ENCODE measurements at places on chromosomes 2 and 18.
A peak's percentile ranks its signal among the peaks of the same experiment; 100 is the strongest.

DNA sequence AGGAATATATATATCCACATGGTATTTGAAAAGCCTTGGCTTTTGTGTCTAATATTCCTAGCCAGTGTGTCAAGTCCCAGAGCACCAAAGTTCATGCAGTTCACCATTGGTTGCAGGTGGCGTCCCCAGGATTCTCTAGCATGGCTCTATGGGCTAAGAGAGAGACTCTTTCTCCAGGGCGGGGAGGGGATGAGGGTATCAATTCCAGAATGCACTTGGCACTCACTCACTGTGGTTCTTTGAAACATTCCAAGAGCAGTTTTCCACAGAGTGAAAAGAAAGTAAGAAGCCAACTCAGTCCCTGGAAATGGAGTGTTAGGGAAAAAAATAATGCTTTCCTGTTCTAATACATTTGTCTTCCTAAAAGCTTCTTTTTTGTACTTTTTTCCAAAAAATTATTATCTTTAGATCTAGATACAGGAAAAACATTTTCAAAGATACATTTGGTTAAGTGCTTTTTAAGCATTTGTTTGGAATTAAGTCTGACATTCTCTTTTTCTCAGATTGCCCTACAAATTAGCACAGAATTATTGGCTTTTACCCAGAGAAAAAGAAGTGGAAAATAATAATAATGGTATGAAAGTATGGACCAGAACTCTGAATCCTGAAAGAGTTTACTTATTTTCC lies 239.9 kb downstream of the PAX3 start:
- no peak for DNase-seq

- DNase-seq, result no peak
Measured at GRCh38 chr2:182740701-182741100, 24.6 kb downstream of the DNAJC10 start.

GRCh38 chr18:7590826-7591560 lies 23.9 kb downstream of the PTPRM start:
- DNase-seq, result no peak

DNA sequence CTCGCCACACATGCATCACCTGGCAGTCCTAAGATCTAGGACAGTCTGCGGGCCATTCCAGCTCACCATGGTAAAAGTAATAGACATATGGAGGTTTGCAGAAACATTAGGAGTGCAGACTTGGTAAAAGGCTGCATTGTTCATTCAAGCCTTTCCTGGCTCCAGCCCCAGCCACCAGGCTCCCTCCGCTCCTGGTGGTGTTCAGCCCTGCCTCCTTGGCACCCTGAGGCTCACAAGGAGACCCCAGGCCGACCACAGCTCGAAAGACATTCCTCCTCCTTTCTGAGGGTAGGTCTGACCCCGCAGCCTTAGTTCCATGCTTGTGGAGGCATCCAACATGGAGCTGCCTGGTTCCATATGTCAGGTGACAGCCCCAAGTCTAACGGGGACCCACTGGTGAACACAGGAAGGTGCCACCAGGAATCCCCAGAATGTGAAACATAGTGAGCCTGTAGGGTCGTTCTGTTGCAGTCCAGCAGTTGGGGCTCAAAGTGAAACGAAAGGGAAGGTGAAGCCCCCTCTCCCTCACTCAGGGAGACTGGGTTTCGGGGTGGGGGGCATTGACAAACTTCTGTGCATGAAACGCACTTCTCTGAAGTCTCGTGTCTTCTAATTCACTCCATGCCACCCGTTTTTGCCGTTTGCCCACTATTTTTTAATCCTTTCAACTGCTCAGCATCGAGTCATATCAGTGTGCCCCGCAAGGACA lies 5.0 kb upstream of the SP100 start:
- DNase-seq, result no peak

DNA sequence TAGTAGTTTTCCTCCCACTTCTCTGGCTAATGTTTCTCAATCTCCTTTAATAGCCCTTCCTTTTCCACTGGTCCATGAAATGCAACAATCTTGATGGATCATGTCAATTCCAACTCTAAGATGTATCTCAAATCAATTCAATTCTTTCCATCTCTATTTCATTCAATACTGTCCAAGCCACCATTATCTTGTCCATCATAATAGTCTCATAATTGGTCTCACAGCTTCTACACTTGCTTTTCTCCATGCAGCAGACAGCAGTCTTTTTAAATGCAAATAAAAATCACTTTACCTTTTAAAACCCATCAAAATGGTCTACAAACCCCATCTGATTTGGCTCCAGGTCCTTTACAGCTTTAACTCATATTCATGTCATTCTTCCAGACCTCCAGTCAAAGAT lies 226.6 kb downstream of the EPHA4 start:
- DNase-seq, result no peak

DNA sequence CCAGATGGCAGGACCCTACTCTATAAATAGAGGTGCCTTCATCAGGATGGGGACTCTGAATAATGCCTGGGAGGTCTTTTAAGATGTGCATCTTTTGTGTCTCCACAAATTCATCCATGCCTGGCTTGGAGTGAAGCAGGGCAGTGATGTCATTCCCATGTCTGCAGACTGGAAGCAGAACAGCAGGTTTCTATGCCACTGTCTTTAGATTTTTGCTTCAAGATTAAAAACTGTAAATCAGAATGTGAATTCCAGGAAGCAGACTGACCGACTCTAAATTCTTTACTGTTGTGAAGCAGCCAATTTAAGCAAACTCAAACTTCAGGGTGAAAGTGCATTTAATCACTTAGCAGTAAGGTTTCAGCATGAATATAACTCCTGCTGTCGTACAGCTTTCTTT lies 159.3 kb downstream of the SCG2 start:
- no peak for DNase-seq

GRCh38 chr2:233105156-233105895 lies 45.2 kb downstream of the INPP5D start:
- DNase-seq, result no peak

- no peak for DNase-seq
Measured at GRCh38 chr2:160352500-160352899, 141.1 kb downstream of the RBMS1 start.

GRCh38 chr2:64722291-64723044 lies 68.8 kb upstream of the SERTAD2 start:
- no peak for DNase-seq

DNA sequence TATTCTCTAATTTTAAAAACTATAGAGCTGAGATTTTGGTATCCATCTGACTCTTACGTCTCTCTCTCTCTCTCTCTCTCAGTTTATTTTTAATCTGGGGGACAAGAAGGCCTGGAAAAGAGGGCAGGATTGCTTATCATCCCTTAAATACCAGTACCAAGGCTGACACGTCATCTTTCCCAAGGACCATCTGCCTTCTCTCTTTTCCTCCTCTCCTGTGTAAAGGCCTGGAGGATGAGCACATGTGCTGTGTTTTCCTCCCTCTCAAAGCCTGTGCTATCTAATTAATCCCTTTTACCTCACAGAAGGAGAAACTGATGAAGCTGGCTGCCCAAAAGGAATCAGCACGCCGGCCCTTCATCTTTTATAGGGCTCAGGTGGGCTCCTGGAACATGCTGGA lies 7.3 kb downstream of the IL37 start:
- no peak for DNase-seq

DNA sequence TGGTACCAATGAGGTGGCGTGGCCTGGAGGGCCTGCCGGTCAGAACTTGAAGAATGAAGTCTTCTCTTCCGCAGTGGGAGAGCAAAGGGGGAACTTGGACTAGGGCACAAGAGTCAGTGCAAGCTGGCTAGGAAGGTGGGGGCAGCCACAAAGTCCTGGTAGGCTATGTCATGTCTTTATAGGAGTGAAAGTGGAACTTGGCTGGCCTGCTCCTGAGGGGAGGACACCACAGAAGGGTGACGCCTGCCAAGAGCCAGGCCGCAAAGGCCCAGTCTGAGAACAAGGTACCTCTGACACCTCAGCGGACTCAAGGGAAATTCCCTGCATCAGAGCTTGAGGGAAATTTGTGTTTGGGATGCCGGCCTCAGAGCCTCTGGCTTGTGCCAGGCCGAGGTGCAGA lies 32.2 kb upstream of the MAP3K20 start:
- DNase-seq, result no peak

DNA sequence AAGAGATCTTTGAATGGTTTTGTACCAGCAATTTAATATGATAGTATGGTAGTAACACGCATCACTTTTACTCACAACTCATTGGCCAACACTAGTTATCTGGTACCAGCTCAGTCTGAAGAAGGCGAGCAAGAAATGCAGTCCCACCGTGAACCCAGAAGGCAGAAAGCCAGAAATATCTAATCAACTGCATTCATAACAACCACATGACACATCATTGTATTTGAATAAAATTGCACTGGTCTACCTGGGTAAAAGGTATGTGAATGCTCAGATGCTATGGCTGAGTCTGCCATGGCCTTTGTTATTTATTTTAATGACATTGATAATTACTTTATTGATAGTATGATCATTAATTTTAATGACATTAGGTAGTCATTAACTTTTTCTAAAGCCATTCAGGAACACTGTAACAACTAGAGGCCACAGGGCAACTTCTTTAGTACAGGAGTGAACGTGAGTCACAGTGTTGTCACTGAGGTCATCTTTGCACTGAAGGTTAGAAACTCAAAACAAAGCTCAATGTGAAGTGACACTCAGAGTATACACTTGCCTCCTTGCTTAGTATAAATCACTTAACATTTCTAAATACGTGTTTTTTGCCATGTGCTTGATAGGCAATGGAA lies 475.6 kb upstream of the TNP1 start:
- no peak for DNase-seq

- no peak for DNase-seq
Measured at GRCh38 chr2:193461431-193461934, 1266.8 kb upstream of the TMEFF2 start.

DNA sequence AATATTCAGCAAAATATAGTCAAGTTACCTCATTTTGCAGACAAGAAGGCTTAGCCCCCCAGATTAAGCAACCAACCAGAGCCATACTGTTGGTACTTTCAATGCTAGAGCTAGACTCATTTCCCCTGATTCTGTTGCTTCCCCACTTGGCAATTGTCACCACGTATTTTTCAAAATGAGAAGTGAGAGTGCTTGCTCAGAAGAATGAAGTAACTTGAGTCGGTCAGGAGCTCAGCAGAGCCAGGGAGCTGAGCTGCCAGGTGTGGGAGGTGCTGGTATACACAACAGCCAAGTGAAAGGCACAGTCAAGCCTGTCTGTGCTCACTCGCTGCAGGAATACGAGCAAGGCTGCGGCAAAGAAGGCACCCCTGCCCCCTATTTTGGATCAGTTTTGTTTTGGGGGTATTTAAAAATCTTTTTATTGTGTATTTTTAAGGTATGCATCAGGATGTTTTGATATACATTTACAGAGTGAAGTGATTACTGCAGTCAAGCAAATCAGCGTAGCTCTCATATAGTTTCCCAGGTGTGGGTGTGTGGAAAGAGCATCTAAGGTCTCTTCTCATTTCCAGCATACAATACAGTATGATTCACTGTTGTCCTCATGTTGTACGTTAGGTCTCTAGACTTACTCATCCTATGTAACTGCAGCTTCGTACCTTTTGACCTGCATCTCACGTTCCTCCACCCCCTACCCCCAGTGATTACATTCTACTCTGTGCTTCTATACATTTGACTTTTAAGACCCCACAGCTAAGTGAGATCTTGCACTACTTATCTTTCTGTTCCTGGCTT lies 62.4 kb downstream of the MRPS9 start:
- DNase-seq, result no peak

- DNase-seq, result no peak
Measured at GRCh38 chr2:16316456-16317210, 349.0 kb downstream of the CYRIA start.

GRCh38 chr2:166376488-166376828 lies 714 bp upstream of the SCN9A start:
- DNase-seq, result no peak

GRCh38 chr2:2688254-2688653 lies 357.2 kb upstream of the MYT1L start:
- DNase-seq, result no peak

- peak; percentile 25 for DNase-seq
Measured at GRCh38 chr2:30336978-30337841, 105.9 kb downstream of the LBH start.

DNA sequence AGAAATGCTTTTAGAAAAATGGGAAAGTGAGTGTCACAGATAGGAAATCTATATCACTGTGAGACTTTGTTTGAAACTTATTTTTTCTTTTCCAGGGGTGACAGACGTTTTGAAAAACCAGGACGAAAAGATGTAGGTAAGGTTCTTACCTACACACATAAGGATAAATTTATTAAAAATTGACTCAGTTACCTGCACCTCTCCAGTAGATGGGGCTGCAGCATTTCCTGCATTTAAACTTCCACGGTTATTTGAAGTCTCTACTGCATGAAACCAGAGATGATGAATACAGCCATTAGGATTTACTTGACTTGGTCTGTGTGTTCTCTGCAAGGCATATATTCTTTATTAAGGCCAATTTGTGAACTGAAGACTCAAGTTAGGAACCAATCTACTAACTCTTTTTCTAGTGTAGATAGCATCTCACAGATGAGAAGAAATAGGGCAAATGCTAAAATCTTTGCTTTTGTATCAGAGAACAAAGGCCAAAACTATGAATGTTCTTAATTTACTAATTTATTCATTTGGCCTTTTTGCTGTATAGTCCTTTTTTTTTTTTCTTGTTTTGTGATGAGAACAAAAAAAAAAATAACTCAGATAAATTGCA lies 15.0 kb downstream of the KCNJ13 start:
- no peak for DNase-seq

DNA sequence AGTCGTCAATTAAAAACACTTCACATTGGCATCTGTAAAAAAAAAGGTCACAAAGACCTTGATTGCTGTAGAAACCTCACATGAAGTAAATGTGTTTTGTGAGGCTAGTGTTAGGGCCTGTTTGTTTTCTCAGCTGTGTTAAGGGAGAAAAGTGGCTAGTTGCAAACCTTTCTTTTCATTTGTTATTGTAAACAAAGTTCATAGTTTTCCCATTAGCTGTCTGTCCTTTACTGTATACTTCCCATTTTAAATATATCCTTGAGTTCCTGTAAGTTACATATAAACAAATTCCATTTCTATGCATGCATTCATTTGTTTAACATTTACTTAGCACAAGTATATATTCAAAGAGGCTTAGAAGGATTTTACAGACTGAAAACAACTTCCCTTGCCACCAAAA lies 1250.2 kb downstream of the LRP1B start:
- DNase-seq, result no peak
